ENCODE measurements at places on chromosomes 7 and 10.

DNA sequence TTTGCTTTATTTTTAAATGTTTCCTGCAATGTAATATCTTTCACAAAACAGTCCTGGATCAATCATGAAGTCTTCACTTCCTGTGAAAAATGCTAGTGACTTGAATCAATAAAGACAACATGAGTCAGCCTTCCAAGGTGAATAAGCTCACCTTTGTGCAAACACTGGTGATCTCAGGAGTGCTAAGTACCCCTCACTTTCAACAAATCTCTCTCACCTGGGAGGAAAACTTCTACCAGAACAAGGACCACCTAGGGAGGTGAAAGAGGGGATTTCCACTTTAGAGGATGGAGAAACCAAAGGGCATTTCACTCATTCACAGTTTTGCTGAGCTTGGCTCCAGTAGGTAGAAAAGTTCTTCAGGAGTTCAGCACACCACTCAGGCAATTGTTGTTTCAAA lies 64.8 kb downstream of the CALD1 start:
- no peak for DNase-seq

DNA sequence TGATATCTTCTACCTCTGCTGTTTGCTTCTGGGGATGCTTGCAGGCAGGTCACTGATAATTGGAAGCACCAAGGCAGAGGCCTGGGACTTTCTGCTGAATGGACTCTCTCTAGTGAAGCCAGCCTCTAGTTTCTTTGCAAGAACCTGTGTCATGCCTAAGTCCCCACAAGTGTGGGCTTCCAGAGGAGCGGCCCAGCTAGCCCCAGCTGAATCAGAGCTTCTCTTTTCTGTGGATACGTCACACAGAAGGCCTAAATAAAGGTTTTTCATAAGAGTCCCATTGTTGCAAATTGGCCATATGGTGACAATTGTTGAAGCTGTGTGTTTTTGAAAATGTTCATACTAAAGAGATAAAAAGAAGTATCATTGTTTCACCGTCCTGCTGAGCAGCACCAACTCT lies 6.8 kb upstream of the OPALIN start:
- DNase-seq: no peak

DNA sequence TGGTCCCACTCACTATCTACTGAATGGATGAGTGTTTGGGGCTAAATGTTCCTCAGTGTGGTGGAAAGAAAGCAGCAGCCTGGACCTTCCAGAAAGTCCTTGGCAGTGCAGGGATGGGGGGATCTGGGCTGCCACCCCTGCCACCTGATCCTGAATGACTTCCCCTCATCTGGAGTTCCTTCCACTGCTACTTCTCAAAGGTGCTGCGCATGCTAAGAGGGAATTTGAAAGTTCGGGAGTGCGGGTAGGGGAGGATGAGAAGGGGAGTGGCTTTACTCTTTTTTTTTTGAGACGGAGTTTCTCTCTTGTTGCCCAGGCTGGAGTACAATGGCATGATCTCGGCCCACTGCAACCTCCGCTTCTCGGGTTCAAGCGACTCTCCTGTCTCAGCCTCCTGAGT lies 1.4 kb downstream of the KLRG2 start:
- no peak for DNase-seq

DNA sequence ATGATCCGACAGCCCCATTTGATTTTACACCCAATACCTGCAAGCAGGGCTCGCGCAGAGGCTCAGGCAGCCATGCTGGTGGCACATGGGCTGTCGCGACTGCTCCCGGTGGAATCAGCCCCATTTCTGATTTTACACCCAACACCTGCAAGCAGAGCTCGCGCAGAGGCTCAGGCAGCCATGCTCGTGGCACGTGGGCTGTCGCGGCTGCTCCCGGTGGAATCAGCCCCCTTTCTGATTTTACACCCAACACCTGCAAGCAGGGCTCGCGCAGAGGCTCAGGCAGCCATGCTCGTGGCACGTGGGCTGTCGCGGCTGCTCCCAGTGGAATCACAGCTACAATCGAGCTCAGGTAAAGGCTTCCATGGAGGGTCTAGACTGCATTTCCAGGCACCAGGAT lies 244.1 kb downstream of the PTPRN2 start:
- DNase-seq: no peak

DNA sequence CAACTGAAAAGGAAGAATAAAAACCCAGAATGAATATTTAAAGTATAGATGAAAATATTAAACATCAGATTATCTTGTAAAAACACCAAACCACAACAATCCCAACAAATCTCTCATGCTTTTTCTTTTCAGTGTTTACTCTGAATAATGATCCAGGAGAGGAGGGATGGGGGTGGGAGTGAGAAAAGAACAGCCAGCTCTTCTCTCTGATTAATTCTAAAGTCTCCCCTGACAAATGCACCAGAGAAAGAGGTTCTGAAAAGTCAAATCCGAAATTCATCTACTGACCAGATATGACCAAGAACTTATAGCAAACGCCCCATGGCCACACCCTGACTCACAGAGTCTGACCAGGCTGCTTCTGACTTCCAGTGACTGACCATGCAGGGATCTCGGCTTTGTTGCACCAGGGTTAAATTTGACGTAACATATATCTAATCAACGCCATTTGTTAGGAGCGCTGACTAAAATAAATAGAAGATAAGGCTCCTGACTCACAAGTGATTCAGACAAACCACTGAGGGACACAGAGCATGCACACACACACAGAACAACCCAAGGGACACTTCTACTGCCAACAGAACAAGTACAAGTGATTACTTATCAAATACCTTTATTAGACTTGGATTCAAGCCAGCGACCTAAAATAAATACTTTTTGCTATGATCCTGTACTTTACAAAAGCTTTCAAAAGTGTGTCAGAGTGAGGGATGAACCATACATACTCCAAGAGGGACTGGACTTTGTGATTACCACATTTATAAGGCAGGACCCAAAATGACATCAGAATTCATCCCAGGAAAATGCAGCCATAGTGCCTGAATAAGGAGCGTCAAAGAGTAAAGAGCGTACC lies 9.3 kb upstream of the SPOCK2 start:
- peak; percentile 93 for DNase-seq

DNA sequence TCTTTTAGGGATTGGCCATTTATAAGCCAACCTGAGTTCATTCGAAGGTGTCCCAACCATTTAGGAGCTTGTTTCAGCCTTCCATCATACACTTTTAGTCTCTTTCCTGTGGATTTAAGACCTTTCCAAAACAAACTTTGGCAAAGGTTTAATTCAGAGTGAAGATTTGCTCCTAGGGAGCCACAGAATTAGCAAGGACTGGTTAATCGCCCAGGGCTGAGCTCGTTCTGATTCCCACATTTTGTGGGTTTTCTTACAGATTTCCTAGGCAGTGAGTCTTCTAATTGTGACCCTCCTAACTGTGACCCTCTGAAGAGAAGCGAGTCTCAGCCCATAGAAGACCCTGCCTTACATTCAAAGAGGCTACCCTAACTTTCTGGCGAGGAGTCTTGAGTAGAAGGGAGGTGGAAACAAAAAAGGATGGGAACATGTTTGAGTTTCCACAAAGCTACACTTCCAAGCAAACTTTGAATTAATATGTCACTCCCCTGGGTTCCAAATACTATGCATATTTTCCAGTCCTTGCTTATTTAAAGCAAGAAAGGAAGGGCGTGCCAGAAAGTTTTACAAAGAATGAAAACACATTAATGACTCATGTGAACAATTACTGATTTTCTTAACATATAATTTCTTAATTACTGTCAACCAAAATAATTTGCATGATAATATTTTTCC lies 118.3 kb downstream of the ARID5B start:
- DNase-seq: peak; percentile 74

DNA sequence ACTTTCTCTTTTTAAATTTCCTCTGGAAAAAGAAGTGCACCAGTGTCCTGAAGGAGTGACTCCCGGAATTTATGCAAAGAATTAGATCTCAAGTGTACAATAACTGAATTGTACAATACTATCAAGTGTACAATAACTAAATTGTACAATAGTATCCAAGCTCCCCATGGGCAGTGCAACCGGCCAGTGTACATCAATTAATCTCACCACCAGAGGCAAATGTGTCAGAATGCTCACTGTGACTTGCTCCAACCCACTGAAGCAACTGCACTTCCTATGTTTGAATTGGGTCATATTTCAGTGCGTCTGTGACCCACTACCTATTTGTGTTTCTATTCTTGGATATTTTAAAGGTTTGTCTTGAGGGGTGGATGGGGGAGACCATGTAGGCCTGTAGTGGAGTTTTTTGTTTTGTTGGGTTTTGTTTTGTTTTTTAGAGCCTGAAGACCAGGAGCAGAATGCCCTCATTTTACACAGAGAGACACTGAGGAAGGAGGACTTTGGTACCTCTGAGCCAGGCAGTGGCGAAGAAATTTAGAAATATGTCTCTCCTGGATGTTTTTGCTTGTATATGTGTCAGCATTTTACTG lies 78.5 kb upstream of the CTTNBP2 start:
- no peak for DNase-seq

- DNase-seq: peak; percentile 42
Measured at GRCh38 chr10:7950981-7951847, 103.3 kb upstream of the GATA3 start.

GRCh38 chr10:585502-585901 lies 104.0 kb downstream of the DIP2C start:
- no peak for DNase-seq

DNA sequence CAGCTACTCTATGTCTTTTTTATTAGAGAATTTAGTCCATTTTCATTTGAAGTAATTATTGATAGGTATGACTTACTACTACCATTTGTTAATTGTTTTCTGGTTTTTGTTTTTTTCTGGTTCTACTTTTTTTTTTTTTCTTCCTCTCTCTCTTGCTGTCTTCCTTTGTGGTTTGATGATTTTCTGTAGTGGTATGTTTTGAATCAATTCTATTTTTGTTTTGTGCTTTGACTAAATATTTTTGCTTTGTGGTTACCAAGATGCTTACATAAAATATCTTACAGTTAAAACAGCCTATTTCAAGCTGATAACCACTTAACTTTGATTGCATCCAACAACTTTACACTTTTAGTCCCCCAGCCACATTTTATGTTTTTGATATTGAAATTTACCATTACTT lies 3.3 kb upstream of the OR2F2 start:
- DNase-seq: peak; percentile 62

DNA sequence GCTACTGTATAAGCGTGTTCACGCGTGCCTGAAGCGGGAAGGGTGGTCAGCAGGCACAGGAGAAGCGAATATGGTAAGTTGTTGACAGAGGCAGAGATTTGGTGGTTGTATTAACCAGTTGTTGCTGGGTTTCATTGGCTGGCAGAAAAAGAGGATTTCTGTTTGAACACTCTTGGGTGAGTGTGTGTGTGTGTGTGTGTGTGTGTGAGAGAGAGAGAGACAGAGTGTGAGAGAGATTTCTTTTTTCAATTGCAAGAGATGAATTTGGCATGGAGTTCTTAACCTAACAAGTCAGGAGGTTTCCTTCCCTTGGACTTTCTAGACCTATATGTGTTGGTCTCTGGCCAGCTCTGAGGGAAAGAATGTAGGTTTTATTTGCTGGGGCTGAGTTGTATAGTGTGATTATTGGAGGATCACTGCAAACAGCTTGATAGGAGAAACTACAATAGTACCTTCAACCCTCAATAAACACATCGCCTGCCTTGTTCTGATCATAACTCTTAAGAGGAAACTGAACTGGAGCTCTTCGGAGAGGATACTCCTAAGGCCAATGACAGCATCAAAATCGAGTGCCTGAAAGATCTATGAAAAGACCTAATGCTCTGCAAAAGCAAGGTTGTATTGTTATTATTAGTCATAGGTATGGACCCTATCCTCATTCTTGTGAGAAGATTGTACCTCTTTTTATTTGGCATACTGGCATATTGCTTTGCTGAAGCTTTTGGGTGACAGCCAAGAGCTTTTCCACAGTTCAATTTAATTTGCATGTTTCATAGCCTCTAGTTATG lies 1.2 kb downstream of the MCU start:
- DNase-seq: peak; percentile 46

GRCh38 chr7:34501156-34501555 lies 156.9 kb upstream of the NPSR1 start:
- DNase-seq: no peak

GRCh38 chr10:47361293-47361692 lies 13.1 kb downstream of the RBP3 start:
- DNase-seq: peak; percentile 44

- no peak for DNase-seq
Measured at GRCh38 chr10:111277661-111278060, 200.8 kb downstream of the ADRA2A start.

GRCh38 chr7:107993891-107994291 lies 9.1 kb downstream of the LAMB1 start:
- no peak for DNase-seq

DNA sequence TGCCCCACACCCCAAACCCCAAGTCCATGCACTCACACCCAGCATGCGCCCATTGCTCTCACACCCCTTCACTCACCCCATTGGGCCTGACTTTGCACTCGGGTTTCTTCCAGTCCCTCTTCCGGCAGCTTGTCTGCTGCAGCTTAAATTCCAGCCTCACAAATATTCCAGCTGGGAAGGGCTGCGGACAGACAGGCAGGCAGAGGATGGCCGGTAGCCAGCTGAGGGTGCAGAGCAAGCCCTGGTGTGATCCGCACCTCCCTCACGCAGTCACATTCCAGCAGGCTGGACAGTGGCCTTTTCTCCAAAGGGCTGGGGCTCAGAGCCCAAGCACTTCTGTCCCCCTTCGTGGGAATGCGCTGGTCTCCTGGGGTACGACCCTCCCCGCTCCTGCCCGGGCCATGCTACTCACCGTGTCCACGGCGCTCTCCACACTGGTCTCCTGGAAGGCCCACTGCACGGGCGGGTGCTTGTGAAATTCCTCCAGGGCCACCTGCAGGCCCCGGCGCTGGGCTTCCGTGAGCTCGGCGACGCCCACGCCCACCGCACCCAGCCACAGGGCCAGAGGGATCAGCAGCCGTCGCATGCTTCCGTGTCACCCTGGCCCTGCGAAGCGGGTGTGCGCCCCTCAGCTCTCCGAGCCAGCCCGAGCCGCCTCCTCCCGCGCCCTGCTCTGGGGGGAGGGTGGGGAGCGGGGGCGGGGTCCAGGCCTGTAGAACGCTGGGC lies 1.2 kb downstream of the RARRES2 start:
- peak; percentile 25 for DNase-seq

- no peak for DNase-seq
Measured at GRCh38 chr7:157444011-157444842, 107.4 kb downstream of the DNAJB6 start.

DNA sequence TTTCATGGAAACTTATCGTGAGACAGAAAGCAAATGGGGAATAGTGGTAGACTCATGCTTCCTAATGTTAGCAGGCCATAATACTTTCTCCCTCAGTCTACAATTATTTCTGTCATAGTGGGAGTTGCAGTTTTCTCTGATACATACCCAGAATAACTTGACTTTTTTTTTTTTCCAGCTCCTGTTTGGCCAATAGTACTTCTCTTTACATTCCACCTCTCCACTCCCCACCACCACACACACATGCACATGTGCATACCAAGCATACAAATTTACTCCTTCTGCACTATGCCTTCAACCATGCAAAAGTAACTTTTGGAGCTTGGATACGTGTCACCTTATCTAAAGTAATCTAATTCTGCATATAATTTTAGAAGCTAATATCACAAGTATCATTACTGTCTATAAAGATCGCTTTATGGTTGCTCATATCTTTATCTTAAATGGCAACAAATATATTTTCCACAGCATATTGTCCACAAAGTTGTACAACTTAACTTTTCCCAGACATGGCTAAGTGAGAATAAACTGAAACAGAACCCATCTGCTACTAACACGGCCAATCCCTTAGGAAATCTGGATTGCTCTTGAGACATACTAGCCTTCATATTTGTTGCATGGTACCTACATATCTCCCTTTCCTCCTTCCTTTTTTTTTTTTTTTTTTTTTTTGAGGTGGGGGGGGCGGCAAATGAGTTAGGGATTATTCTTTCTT lies 49.0 kb downstream of the TES start:
- DNase-seq: no peak

GRCh38 chr7:1503816-1504775 lies at the start of gene INTS1:
TSS of gene INTS1 (minus strand) at chr7:1504389. CDS start at chr7:1503960, 429 bp downstream.
- peak; percentile 96 for DNase-seq

GRCh38 chr7:18504965-18505364 lies 9.4 kb downstream of the HDAC9 start:
- DNase-seq: no peak

Measured in GM23248 (cell line).